ENCODE measurements at places on chromosomes 3 and 15.
A peak's percentile ranks its signal among the peaks of the same experiment; 100 is the strongest.

DNA sequence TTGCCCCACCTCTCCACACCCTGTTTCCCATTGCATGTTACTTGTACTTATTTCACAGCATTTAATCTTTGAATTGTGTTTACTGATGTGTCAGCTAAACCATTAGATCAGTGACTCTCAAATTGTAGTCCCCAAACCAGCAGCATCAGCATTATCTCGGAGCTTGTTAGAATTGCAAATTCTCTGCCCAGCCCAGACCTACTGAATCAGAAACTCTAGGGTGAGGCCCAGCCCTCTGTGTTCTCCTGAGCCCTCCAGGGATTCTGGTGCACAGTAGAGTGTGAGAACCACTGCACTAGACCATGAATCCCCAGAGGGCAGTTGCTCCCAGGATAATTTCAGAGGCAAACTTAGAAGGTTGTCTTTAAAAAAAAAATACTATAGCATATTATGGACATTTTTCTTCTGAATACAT is 13.0 kb downstream of the PLD1 start:
- DNase-seq = peak; percentile 60

- DNase-seq = peak; percentile 44
These were observed 681 bp downstream of the PIK3CB start for GRCh38 chr3:138833899-138834595.

- no peak for DNase-seq
These were observed 3.0 kb downstream of the CXCR6 start for GRCh38 chr3:45946307-45946706.

DNA sequence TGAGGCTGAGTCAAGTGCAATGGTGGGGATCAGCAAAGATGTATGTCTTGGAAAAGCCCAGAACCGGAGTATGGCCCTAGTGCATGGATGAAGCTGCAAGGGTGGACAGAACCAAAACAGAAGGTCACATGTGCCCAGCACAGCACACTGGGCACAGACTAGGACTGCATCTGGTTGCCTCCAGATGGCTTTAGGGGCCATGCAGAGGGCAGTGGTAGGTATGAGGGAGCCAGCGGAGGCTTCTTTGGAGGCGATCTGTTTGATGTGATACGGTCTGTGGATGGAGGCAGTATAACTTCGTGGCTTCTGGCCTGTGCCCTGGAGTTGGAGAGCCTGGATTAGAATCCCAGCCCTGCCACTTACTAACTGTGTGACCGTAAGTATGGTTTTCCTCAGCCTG is 29.4 kb downstream of the SV2B start:
- no peak for DNase-seq

- DNase-seq = no peak
These were observed 46.6 kb upstream of the CTSH start for GRCh38 chr15:78991476-78991875.

DNA sequence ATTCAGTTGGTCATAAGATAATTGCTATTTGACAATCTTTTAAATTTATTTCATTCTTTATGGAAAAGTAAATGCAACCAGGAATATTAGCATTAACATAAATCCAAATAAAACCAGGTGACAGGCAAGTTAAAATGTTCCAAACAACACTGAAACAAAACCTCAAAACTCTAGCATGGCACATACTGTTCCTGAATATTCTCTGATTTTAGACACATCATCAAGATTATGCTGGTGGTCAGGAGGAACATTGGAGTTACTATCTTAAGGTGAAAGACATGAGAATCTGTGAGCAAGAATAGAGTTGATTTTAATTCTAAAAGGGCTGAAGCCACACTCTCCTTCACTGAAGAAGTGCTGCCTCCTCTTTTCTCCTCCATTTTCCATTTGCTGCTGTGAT is 421.0 kb upstream of the THBS1 start:
- DNase-seq = no peak
